RPMI7951 (cell line): ENCODE measurements at places on chromosomes 6 and 20. TPM values are rescaled to one million over a fixed set of nuclear protein-coding genes. Genes with fewer than 3 reads are reported as not detected.

DNA sequence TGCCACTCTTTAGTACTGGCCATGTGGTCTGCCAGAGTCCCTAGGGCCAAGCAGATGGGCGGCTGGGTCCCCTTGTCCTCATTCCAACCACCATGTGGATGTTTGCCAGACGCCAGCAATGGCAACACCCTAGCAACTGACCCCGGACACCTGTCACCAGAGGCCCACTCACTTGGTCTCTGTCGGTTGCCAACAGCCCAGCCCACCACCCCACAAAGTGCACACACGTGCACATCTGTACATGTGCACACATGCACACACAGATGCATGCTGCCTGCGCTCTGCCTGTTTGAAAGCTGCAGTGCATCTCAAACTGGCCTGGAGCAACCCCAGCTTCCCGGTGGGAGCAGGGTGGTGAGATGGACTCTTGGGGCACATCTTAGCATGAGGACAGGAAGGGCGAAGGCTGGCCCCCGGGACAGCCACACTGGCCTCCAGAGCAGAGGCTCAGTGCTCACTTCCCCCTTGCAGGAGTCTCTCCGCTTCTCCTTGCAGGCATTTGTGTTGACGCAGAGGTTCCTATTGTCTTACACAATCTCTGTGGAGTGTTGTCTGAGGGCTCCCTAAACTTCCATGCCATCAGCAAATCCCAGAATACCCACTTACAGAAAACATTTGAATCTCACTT, 54.0 kb downstream of the PSMG4 start:
- DNase-seq: no peak

- DNase-seq: no peak
Measured at GRCh38 chr6:54695815-54696214, 150.8 kb upstream of the FAM83B start.

Gene OPRL1
- 0.29 and 0.84 TPM in 2 replicates for total RNA-seq

DNA sequence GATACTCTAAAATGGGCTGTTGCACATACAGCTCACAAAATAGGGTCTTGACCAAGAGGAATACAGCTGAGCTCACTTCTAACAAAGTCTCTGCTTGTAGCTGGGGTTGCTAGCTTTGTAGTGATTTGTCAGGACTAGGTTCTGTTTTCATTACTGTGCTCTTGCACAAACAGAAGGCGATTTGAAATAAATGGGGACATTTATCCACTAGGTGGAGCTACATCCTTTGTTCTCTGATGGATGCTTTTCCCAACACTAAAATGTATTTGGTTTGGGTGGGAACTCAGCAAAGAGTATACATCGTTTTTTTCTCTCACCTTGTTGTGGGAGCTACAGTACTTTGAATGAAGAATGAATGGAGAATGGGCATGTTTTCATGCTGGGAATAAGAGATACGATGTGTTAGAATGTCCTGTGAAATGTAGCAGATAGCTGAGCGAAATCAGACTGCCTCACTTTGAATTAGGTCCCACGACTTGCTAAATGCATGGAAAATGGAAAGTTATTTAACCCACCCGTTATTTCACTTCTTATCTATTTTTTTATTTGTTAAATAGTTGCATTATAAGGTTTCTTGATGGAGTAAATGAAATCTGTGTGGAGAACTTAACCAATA, 494.7 kb upstream of the MAP3K7 start:
- DNase-seq: peak; percentile 24

Gene MLN
- not detected in 2 replicates for total RNA-seq

DNA sequence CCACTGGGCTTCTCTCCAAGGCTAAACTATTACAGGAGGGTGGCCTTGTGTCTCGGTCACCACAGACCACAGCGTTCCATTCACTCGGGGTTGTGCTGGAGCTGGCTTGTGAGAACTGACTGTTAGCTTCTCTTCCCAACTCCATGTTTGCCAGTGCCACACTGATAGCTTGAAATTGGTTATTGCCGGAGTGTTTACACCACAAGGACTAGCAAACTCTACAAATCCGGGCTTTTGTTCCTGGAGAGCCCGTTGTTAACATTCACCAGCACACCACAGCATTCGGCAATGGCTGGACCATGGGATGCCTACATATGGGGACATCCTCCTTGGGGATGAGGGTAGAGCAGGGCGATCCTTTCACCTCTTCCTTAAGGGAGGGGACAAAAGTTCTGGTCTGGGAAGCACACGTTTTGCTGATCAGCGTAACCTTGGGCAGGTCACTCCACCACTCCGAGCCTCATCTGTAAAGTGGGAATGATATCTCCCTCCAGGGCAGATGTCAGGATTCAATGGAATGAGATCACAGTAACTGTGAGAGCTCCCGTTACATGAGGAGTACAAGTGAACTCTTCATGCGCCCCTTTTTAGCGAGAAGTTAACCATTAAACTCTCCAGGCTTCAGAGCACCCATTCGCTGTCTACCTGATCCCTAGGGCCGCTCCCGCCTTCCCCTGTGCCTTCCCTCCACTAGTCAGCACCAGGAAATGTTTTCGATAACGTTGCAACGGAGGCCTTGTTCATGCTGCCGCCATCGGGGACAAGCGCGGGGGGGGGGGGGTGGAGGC, 41.7 kb upstream of the TTPAL start:
- DNase-seq: peak; percentile 25

DNA sequence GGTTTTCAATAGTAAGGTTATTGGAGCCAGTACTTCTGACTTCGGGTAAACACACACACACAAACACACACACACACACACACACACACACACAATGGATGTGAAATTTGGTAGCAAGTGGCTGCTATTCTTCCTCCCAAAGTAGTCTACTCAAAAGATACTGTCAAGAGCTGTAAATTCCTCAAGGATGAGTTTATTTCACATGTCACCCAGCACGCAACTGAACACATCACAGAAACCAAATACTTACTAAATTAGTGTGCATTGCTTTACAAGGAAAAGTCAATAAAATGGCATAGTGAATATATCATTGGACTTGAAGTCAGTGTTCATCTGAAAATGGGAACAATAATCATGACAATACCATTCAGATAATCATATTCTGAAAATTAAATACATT, 32.9 kb downstream of the MMUT start:
- peak; percentile 3 for DNase-seq

Gene FUT9
- not detected in 2 replicates for total RNA-seq

GRCh38 chr6:2563635-2564034, 187.1 kb downstream of the MYLK4 start:
- peak; percentile 41 for DNase-seq

DNA sequence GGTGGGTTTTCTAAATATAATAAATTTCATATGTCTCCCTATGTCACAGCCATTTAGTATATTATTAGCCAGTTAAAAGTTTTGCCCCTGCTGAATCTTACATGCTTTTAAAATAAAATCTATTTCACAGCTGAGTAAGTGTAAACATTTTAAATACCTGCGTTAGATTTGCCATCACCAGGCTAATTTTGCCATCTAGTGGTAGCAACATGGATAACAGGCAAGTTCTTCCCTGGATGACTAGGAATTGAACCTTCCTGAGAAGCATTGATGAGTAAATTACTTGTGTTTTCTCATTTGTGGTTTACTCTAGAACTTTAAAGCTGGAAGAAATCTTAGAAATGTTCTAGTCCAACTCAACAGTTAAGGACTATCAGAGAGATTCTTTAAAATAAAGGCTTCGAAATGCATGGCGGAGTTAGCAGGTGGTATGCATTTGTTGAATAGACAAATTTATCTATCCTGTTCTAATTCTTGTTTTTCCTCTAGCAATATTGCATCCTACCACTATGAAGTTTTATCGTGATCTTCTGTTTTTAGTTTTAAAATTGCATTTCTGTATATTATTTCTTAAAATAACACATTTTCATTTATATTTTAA, 2.6 kb downstream of the PRSS35 start:
- peak; percentile 56 for DNase-seq

DNA sequence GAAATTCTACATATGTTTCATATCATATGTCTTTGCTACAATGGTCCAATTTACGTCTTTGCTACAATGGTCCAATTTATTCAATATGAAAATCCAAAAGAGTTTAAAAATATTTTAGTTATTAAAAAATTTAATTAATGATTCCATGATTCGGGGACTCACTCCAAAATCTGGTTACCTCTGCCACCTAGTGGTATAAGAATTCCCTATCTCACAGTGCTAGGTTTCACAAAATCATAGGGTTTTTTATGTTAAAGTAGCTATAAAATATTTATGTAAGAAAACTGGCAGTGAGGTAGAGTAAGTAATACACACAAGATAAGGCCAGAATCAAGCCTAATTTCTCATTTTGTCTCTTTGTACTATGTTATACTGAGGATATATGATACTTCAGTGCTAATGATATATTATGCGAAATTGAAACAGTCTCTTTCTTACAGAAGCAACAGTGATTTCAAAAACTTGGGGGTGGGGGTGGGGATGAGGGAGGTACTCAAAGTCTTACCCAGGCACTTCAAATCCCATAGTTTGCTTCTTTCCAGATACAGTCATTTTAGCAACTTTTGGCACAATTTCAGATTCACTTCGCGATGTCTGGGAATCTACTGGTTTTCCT, 52.3 kb downstream of the HBS1L start:
- DNase-seq: peak; percentile 8

- DNase-seq: no peak
Measured at GRCh38 chr6:118770112-118770788, 118.9 kb upstream of the CEP85L start.

Gene TPBG
- total RNA-seq: 65.2 and 68.2 TPM in 2 replicates

Gene SAPCD1
- total RNA-seq: 0.72 and 2.7 TPM in 2 replicates

GRCh38 chr6:14200047-14200446, 82.5 kb downstream of the CD83 start:
- peak; percentile 44 for DNase-seq

DNA sequence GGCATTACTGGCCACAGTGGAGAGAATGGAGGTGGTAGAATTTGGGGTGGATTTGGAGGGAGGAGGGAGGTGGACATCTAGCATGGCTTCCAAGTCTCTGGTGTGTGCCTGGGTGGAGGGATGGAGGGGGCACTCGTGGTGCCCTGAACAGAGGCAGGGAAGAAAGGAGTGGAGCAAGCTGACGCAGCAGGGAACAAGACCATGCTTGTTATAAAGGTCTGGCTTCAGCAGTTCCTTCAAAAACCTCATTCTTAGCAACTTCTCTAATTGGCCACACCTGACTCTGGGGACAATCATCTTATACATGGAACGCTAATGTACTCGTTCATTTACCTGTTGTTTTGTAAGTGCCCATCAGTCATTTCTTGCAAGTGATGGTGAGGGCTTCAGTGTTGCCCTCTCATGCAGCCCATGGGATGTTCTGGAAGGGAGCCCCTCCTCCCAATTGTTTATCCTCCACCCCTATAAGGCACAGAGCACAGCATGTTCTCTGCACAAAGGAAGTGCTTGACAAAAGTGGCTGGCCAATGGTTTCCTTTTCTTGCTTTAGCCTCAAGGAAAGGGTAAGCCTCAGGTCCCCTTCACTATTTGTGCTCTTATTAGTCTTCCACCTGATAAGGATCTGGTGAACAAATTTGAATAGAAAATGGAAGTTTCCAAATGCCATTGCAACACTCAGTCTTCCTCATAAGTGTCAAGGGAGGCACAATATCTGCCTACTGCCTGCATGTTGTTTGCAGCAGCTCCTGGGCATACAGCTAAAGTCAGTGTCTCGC, 39.3 kb downstream of the GFOD1 start:
- DNase-seq: no peak

Gene SLC35F1
- 0.68 and 0.84 TPM in 2 replicates for total RNA-seq

DNA sequence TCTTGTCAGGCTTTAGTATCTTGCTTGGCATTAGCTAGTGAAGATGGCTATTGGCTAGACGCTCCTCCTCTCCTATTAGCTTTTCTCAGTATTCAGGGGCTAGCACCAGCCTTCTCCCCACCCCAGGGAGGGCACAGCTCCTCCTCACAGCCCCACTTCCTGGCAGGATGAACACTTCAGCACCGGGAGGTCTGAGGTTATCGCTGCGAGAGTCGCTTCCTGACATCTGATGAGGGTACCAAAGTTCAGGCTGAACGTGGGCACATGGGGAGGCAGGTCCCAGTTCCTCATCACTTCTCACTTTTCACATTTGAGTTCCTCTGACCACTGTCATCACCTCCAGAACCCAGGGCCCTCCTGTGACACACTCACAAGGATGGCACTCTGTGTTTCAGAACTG, 66.6 kb downstream of the LAMA4 start:
- no peak for DNase-seq

DNA sequence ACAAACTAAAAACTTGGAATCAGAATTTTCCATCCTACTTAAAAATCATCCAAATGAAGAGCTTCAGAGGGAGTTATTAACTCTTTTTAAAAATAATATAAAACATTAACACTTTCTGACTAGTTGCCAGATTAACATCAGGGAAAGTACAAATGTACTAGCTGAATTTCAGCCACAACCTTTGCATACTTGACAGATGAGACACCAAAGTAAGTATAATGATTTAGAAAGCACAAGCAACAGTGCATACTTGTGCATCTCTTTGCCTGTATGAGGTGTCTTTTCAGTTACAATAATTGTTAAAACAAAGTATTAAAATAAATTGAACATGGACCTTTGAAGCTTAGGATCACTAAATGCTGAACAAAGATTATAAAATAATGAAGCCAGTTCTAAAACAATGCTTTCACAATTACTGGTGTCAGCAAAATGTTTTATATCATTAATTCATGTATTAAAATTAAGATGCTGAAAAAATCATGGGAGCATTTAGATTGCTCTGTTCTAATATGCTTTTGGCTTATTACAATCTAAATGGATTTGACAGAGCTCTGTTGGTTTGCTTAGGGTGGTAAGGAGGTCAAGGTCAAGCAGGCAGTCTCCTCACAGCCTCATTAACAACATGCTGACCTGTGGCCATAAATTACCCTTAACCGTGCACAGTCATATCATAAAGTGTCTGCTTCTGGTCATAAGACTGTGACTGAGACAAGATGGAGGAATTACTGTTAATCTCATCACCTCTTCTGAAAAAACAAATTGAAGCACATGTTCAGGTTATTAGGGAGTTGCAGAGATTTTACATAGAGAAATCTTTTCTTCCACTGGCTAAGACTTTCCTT, 15.1 kb downstream of the RNF217 start:
- no peak for DNase-seq

DNA sequence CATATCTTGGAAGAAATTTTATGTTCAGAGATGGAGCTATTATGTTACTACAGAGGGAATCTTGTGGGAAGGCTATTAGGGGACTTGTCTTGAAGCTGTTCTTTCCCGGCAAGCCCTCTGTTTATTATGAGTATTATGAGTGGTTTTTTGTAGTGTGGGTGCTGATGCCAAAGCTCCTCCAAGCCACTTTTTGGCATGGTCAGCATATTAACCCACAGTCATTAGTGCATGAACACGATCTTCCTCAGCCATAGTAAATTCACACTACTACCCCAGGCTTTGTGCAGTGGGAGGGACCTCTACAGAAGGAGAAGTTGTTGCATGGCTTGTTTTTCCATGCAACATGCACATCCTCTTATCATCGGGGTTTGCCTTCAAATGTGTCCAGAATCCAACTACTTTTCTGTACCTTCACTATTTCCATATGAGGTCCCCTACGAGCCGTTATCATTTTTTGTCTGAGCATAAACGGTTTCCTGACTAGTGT, 6.5 kb upstream of the BMP6 start:
- no peak for DNase-seq

Gene C20orf96
- 1.4 and 2.4 TPM in 2 replicates for total RNA-seq

GRCh38 chr6:158572653-158573541, 13.0 kb downstream of the TMEM181 start:
- no peak for DNase-seq

GRCh38 chr20:8209061-8209460, 77.0 kb downstream of the PLCB1 start:
- peak; percentile 45 for DNase-seq

Gene PRR18
- not detected in 2 replicates for total RNA-seq

GRCh38 chr6:17691925-17692538, 14.7 kb downstream of the NUP153 start:
- DNase-seq: no peak

- no peak for DNase-seq
Measured at GRCh38 chr6:142414462-142415250, 112.8 kb downstream of the ADGRG6 start.

Gene ADGRF4
- total RNA-seq: under 0.01 TPM in 1 of 2 replicates, not detected in the other
